ENCODE measurements at places on chromosomes 4 and X.

- no peak for DNase-seq
Observed at GRCh38 chr4:38223306-38223705, 263.1 kb downstream of the PTTG2 start.

GRCh38 chr4:63906660-63907183 lies 502.5 kb downstream of the TECRL start:
- DNase-seq, result no peak

DNA sequence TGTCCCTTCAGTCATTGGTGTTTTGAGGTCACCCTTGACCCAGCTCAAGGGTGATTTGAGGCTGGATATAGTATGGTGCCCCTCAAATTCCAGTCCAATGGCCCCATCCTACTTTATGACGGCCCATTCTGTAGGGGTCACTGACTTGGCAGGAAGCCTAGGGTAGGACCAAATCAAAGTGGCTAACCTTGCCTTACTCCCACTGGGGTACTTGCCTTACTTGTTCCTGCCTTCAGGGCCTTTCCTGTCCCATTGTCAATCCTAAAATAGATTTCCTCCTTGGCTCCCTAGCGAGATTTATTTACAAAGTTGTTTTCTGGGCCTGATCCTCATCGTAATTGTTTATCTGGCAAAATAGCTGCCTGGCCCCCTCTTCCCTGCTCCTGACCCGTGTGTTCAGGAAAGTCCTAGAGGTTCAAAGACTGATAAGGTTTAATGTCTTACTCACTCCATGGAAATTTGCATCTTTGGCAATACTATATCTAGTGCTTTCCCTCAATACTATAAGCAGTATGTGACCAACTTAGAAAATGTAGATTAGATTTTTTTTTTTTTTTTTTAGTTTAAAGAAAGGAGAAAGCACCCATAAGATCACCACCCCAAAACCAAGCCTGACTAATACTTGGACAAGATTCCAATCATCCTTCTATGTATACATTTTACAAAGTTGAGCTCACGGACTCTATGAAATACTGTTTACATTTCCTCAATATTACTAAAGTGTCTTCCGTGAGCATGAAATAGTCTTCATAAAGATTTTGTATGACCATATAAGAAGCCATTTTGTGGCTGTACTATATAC lies 44.8 kb downstream of the MSN start:
- no peak for DNase-seq

DNA sequence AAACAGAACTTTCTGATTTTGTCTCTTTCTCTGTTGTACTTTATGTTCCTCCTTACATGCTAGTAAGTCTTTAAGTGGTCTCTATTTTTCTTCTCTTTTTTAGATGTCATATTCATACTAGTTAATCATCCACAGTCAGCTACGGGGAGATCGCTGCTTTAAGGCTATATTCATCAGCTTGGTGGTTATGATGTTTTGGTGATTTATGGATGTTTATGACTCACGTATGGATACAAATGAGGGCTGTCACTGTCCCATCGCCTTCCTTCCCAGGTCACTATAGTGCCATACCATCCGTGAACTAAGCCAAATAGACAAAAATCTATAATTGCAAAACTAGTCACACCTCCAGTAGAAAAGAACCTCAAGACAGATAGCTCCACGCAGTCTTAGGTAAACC lies 296.8 kb upstream of the AADAT start:
- no peak for DNase-seq

- DNase-seq, result no peak
Observed at GRCh38 chr4:7207628-7208231, 15.4 kb downstream of the SORCS2 start.

GRCh38 chr4:182179105-182179504 lies 64.1 kb upstream of the TENM3 start:
- peak; percentile 22 for DNase-seq

DNA sequence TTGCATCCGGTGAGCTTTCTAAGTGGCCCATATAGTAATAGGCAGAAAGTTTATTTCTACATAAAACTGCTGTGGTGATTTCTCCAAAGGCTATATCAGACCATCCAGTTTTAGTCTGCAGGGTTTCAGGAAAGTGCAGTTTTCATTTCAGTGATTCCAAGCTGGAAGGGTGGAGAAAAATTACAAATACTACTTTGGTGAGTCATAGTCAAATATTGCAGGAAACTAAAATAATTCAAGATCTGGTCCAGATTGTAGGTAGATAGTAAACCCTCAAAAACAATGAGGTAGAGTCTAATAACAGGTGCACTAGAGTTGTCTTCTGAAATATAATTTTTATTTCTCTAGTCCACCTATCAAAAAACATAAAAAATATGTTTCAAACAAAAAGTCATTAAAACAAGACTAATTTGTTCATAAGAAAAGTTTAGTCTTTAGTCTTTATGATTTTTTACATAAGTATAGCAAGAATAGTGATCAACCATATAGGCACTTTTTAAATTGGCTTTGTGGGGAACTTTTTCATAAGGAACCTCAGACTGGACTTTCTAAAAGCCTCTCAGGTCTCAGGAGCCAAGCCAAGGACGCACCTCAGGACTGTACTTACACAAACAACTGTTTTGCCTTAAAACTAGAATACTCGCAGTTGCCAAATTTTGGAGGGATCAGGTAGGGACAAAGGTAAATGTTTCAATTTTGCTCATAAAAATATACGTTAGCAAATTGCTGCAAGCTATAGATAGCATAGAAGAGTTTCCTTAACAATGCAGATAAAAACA lies 101.8 kb upstream of the TLR3 start:
- DNase-seq, result no peak

- no peak for DNase-seq
Observed at GRCh38 chrX:138859421-138859820, 147.9 kb upstream of the FGF13 start.

GRCh38 chrX:46913667-46914066 lies 1.4 kb downstream of the JADE3 start:
- DNase-seq, result no peak

DNA sequence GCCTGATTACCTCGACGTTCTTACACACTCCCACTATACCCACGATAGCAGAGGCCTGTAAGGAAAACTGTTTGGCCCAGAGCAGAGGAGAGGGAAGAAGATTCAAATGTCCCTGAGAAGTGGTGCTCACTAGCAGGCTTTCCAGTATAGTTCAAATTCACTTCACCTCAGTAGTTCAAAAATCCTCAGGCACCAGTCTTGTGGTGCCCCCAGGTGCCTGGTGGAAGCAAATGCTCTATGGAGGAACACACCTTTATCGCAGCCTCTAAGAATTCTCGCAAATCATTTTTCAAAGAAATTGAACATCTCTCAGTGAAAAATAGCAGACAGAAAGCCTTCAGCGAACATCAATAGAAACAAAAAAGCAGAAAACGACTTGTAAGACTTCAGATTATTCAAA lies 12.2 kb upstream of the MTMR1 start:
- no peak for DNase-seq

- no peak for DNase-seq
Observed at GRCh38 chr4:153987291-153987690, 198.4 kb upstream of the SFRP2 start.

DNA sequence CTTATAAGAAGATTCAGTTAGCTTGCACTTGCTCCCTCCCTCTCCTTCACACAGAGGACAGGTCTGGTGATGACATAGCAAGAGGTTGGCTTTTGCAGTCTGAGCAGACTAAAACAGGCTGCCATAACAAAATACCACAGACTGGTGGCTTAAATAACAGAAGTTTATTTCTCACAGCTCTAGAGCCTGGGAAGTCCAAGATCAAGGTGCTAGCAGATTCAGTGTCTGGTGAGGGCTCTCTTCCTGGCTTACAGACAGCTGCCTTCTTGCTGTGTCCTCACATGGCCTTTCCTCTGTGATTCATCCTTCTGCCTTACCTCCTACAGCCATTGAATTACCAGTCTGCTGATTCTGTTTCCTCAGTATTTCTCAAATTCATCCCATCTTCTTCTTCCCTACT lies 13.1 kb downstream of the RP2 start:
- no peak for DNase-seq

DNA sequence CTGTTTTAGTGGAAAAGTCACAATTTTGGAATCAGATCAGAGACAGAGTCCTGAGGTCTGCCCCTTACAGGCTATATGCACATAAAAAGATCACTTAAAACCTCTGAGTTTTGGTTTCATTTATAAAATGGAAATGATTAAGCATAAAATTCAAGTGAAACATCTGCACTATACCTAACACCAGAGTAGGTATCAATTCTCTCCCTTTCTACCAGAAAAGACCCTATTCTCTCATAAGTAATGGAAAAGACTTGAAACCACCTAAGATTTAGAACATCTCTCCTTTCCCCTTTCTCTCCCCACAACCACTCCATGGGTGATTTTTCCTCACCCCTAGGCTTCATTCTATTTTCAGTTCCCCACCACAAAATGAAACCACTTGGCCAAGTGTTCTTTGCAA lies 907 bp downstream of the LHFPL1 start:
- DNase-seq, result no peak

DNA sequence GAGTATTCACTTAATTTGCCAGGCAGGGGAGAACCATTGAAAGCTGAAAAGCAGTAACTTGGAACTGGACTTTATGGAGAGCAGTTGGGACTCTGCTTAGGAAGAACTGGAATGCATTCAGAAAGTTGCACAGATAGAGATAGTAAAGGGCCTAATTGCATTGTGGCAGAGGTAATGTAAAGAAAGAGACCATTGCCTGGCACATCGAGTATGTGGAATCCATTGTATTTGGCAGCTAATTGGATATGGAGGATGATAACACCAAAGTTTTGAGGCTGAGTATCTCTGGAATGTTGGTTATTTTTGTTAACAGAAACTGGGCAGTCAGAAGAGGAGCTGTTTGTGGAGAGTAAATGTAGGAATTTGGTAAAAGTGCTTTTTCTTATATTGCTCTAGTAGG lies 169.9 kb downstream of the BMPR1B start:
- DNase-seq, result no peak

- no peak for DNase-seq
Observed at GRCh38 chr4:26753617-26754016, 107.0 kb upstream of the STIM2 start.

GRCh38 chr4:71006203-71006907 lies 12.9 kb downstream of the DCK start:
- DNase-seq, result no peak

DNA sequence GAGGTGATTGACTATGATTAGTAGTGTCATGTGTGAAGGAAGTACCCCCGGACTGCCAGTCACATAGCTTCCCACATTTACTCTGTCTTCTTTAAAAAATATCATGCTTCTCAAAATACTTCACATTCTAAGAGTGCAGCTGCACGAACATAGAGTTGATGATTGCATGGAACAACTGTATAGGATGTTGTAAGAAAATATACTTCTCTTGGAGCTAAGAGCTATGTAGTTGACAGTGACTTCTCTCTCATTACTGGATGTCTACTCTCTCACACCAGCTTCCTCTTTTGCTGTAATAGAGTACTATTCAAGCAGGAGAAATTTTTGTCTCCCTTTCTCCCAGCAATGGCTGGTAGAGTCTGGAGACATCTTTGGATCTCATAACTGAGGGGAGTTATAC lies 99.4 kb upstream of the PUDP start:
- DNase-seq, result no peak

- DNase-seq, result no peak
Observed at GRCh38 chrX:103415528-103415927, 39.2 kb downstream of the BEX3 start.

GRCh38 chr4:76459291-76459723 lies 24.3 kb downstream of the SHROOM3 start:
- no peak for DNase-seq

DNA sequence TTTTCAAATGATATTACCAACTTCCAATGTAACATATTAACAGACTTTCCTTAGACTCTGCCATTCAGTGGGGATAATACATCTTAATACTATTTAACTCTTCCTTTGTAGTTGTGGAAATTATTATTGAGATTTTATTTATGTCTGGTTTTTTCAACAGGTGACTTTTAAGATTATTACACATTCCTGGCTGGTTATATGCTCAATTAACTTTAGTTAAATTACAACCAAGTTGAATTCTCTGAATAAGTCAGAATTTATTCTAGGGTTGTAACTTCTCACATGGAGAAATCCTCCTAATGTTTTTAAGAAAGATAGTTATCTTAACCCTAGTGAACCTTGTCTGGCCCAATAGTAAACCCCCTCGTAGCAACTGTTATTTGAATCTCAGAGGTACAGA lies 107.3 kb downstream of the SLC10A6 start:
- no peak for DNase-seq
